ENCODE measurements at places on chromosomes 6 and 20.

DNA sequence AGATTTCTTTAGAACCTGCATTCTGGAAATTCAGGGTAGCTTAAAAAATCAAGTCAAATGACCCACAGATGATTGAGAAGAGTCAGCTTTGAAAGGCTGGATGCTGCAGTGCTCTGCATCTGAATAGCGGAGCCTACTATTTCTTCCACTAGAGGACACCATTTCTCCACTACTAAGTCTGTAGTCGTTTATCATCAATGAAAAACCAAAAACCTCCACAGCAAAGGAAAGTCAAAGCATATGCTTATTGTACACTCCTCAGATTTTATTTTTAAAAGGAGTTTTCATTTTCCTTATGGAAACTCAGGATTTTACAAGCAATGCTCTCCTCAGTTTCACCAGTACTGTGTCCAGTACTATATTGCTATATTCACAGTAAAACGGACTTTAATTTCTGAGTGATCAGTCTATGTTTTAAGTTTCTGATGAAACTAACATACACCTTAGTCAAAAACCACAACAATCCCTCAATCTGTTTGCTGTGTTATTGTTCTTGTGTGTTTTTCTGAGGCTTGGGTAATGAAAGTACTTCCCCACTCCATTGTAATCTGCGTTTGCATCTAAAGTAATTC lies 50.5 kb upstream of the ENPP5 start:
- DNase-seq = no peak

- DNase-seq = no peak
Measured at GRCh38 chr6:152049502-152049901, 242.0 kb downstream of the ESR1 start.

GRCh38 chr20:47606983-47607613 lies 105.4 kb downstream of the NCOA3 start:
- DNase-seq = no peak

DNA sequence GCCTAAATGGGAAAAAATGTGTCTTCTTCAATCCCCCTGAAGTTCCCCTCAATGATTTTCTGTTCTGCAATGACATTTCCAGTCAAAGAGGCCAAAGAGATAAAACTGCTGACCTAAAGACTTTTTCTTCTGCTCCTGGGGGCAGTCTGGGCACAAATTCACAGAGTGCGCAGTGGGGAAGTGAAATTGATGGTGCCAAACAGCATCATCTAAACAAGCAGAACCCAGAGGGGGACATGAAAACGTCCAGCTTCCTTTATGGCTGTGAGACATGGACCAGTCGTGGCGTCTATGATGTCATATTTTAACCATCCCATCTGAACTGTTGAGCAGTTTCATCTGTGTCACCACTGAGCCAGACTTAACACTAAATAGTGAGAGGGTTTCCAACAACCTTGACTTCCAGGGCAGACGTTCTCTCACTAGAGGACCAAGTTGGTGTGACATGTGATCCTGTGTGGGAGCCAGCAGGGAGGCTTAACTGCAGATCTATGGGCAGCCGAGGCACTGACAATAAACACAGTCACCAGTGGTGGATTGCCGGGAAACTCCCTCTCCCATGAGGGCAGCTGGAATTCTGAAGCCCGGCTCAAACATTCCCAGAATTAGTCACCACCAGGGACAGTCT lies 12.4 kb downstream of the SCML4 start:
- DNase-seq = no peak

- DNase-seq = no peak
Measured at GRCh38 chr6:842141-842540, 149.2 kb upstream of the EXOC2 start.

GRCh38 chr6:143823548-143823947 lies 19.6 kb upstream of the LTV1 start:
- DNase-seq = no peak

- no peak for DNase-seq
Measured at GRCh38 chr20:59770851-59771250, 162.6 kb downstream of the SYCP2 start.

DNA sequence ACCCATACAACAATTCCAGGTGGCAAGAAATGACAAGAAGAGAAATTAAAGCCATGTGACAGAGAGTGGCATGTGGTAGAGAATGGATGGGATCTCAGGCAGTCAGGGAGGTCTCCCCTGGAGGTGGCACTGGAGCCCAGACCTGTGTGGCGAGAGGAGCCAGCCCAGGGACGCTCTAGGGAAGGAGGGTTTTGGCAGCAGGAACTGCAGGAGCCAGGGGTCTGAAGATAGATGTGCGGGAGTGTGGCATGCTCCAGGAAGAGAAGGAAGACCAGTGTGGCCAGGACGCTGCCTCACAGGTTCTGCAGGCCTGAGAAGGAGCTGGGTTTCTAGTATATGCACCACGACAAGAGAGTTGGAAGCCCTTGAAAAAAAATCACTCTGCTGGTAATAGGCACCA lies 45.1 kb downstream of the SPATA2 start:
- DNase-seq = no peak

- DNase-seq = no peak
Measured at GRCh38 chr6:125507987-125508655, 206.4 kb upstream of the HDDC2 start.

DNA sequence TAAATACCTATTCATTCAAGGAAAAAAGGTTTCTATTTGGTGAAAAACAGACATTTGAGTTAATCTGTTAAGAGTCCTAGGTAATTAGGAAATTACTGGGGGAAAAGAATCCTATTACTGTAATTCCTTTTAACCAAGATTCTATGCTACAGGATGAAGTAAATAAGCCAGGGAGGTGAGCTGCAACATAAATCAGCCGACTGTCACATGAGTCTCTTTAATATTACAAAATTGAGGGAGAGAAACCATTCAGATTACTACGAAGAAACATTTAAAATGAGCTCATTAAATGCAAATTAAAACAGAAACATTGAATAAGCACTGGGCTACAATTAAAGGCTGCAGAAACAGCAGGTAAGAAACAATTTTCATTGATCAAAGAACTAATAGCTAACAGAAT lies 5.3 kb downstream of the PRKN start:
- no peak for DNase-seq

DNA sequence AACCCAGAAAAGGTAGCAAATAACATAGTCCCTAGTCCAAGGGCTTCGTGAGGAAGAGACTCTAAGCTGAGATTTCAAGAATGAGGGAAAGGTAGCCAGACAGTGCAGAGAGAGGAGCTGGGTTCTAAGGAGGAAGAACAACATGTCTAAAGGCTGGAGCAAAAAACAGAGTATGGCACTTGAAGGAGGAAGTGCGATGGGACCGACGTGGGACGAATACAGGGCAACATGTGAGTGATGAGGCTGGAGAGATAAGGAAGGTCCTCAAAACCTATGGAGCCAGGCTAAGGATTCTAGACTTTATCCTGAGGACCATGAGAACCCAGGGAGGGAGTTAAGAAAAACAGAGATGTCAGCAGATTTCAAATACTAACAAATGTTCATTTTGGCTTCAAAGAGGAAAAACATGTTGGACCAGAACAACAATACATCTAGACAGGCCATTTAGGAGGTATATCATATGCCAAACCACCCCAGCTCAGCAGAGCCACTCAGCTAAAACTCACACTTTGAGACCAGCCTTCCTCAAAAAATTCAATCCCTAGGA lies 17.5 kb downstream of the ATXN1 start:
- DNase-seq = no peak

DNA sequence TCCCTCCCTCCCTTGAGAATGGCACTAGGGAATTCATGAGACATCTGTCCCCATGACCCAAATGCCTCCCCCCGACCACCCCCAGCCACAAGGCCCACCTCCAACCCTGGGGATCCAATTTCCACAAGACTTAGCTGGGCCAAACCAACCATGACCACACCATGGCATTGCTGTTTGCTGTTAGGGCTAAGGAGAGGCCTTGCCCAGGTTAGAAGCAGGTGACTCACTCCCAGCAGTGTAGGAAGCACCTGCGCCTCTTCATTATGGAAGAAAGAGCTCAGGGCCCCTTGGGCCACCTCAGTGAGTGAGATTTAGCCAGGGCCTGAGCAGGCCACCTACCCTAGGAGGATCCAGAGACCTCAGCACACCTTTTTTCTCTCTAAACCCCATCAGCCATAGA lies 337.9 kb downstream of the TAF4 start:
- no peak for DNase-seq

DNA sequence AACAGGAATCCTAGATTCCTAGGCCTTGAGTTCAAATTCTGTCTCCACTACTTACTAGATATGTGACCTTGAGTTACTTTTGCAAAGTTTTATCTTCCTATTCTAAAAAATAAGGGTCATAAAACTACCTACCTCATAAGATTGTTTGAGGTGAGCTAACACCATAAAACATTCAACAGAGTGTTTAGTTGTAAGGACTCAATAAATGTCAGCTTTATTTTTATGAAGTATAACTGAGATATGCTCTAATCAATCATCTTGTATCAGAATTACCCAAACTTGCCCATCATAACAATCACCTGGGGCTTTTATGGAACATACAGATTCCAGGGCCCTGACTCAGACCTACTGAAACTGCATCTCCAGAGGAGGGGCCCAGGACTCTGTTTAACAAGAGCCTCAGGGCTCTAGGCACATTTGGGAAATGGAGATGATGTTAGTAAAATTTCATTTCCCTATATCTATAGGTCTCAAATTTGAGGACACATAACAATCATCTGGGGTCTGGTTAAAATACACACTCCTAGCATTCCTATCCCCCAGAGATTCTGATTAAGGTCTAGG lies 35.5 kb upstream of the MRAP2 start:
- DNase-seq = no peak

DNA sequence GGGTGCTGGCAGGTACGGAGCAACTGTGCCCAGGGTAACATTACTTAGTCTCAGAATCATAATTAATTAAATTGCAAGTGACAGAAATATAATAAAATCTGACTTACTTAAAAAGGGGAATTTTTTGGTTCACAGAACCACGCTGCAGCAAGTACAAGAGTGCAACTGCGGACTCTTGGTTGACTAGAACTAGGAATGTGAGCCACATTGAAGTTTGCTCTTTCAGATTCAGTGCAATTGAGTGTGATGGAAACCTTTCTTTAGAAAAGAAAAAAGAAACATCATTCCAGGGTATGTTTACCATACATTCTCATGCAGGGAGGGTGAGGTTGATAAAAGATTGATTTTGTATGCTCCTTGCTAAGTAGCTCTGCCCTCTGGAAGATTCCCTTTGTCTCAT lies 45.0 kb upstream of the GGTLC1 start:
- no peak for DNase-seq

- no peak for DNase-seq
Measured at GRCh38 chr6:117267766-117268534, 2.6 kb downstream of the VGLL2 start.

DNA sequence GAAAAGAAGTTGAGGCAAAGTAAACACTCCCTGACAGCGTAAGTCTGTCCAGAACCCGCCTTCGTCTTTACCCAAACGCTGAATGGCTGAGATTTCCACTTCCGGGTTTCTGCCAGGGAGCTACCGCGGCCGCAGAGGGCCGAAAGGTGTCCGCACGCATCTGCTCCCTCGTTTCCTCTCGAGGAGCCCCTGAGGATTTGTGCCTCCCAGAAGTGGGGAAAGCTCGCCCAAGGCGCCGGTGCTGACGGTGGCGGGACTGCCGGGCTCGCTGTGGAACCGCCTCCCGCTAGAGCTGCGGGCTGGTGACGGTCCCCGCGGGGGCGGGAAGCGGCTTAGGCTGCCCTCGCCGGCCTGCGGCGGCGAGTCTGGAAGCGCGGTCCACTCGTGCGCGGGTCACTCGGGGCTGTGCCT lies 1760.2 kb upstream of the DEFB115 start:
- DNase-seq = peak; percentile 68

- DNase-seq = no peak
Measured at GRCh38 chr20:14444106-14444505, 106.7 kb upstream of the FLRT3 start.

DNA sequence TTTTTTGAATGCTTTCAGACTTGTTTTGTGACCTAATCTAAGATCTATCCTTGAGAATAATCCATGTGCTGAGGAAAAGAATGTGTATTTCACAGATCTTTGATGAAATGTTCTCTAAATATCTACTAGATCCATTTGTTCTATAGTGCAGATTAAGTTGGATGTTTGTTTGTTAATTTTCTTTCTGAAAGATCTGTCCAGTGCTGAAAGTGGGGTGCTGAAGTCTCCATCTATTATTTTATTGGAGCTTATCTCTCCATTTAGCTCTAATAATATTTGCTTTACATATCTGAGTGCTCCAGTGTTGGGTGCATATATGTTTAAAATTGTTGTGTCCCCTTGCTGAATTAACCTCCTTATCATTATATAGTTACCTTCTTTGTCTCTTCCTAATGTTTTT lies 303.6 kb downstream of the HTR1B start:
- no peak for DNase-seq

DNA sequence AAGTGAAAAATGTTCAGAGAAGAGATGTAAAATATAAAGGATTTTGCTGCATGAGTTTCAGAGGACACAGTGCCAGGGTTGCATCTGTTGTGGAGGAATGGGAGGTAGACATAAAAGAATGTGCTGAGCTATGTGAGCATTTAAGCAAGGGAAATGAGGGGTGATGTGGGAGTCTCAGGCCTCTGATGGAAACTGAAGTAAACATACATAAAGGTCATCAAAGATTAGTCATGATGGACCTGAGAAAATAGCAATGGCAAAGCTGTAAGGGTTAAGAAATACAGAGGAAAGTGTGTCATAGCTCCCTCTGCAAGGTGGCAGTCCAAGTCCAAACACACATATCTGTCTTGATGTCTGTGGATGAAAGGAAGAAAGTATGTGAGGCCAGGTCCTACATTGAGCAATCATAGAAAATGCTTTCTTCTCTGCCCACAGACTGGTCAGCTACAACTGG lies 306.6 kb upstream of the ECI2 start:
- DNase-seq = no peak

DNA sequence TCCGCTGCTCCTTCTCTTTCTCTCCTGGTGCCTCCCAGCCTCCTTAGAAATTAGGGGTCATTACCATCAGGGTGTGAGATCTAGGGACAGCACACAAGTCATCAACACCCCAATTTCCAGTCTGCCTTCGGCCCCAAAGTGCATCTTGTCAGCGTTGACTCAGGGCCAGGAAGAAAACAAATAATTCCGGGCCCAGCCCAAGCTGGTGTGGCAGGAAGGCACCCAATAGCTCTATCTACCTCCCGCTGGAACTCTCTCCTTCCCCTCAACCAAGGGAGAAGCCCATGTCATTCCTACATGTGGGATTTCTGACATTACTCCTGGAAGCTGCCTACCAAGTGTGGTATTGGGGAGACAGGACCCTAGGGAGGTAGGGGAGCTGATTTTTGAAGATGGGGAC lies 11.5 kb upstream of the C6orf132 start:
- DNase-seq = no peak

DNA sequence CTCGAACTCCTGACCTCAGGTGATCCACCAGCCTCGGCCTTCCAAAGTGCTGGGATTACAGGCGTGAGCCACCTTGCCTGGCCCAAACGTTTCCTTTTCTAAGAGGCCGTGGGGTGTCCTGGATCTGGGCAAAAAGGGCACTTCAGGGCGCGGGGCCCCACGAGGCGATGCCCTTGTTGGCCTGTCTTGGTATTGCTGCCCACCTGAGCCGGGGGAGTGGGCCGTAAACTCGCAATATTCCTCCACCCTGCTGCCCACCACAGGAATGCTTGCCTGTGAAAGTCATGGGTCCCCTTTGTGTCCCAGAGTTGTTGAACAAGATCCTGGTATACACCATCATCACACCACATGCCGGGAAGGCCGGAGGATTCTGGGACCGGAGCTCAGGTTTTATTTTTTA lies 49.0 kb downstream of the SSR1 start:
- DNase-seq = no peak

- DNase-seq = no peak
Measured at GRCh38 chr20:61759286-61760065, 306.2 kb downstream of the TAF4 start.

- no peak for DNase-seq
Measured at GRCh38 chr6:34490390-34491090, 24.7 kb downstream of the PACSIN1 start.

GRCh38 chr20:3404402-3404801 lies 3.1 kb downstream of the DNAAF9 start:
- no peak for DNase-seq
